ENCODE measurements at places on chromosomes 16 and 17. TPM values are rescaled to one million over a fixed set of nuclear protein-coding genes. Genes with fewer than 3 reads are reported as not detected.

Gene KRT24
- polyA plus RNA-seq, result not detected

Gene SMIM36
- polyA plus RNA-seq, result 0.22 TPM

- DNase-seq, result no peak
Observed at GRCh38 chr16:12625068-12625467, 178.6 kb downstream of the CPPED1 start.

GRCh38 chr17:36901506-36901905 lies 35.8 kb upstream of the LHX1 start:
- DNase-seq, result no peak

GRCh38 chr17:38425744-38426143 lies 2.5 kb upstream of the ARHGAP23 start:
- DNase-seq, result no peak

Measured in right lung (tissue), 10 donors.